Progenitor cell of endocrine pancreas (in vitro differentiated cells): ENCODE measurements at places on chromosomes 1 and 21. TPM values are rescaled to one million over a fixed set of nuclear protein-coding genes. Genes with fewer than 3 reads are reported as not detected.
A peak's percentile ranks its signal among the peaks of the same experiment; 100 is the strongest.

DNA sequence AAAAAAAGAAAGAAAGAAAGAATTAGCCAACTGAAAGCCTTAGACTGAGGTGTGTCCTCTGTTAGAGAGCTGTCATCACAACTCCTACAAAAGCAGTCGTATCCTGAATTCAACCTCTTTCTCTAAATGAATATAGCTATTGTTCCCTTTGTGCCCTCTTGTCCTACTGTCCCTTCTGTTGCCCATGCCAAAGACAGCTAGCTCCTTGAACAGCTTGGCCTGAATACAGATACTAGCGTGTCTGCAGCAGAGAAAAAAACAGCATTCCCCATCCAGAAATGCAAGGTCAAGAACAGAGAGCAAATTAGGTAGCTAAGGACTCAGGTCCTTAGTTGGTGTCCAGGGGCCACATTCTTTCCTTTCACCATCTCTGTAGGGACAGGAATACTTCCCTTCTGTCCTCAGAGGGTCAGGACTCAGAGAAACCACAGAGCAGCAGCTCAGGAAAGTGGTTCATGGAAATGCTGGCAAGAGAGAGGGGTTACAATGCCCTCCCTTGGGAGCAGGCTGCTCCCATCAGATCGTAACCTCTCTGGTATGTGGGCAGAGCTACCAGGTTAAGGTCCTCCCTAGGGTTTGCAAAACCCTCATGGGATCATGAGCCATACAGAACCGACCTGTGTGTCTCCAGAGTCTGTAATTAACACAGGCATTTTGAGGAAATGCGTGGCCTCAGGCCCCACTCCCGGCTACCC is 1.8 kb upstream of the ZBTB48 start:
- H3K36me3 ChIP-seq, result no peaks in the 10 kb centered on the region
- no peaks in the 10 kb centered on the region for H3K27me3 ChIP-seq
- DNase-seq, result no peak
- peaks cover 23% of the 10 kb centered on the region for H3K4me1 ChIP-seq
- no peak overlapping the region for H3K27ac ChIP-seq

Gene C1orf141
- 0.31 TPM in 1 of 2 replicates, not detected in the other for total RNA-seq

Gene NHLH2
- 0.20 and 0.29 TPM in 2 replicates for total RNA-seq

Gene SFN
- 0.36 and 0.44 TPM in 2 replicates for total RNA-seq

Gene LAMC2
- 4.5 and 5.8 TPM in 2 replicates for total RNA-seq

DNA sequence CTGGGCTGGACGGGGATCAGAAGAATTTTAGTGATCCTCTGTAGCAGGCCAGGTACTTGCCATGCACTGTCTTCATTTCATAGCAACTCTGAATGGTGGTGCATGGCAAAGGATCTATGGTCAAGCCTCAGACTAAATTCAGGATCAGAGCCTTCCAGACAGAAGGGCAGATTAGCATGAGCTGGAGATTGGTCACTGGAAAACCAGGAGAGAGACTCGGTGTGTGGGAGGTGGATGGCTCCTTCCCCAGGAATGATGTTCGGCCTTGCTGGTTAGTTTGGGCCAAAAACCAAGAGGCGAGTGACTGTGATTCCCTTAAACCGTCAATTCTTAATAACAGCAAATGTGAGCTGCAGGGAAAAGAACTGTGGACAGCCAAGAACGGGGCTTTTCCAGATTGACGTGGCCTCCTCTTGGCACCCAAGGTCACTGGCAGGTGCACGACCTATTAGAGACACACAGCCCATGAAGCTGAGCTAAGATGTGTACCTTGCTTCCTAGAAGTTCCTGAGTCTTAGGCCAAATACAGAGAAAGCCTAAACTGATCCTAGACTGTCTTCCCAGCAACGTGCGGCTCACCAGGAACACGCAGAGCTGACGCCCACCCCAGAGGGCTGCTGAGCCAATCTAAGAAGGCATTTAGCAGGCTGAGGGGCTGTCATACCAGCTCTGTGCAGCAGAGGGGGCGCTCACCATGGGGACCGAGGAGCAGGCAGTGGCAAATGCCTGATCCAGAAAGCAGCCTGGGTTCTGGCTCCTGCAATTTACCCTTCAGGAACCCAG is 18.5 kb downstream of the ALDH4A1 start:
- peaks cover 8% of the 10 kb centered on the region for H3K36me3 ChIP-seq
- DNase-seq, result peak; percentile 66
- peak overlapping the region; percentile 33 for H3K27ac ChIP-seq
- no peak overlapping the region for H3K4me3 ChIP-seq
- H3K27me3 ChIP-seq, result no peaks in the 10 kb centered on the region

Gene SELL
- 0.16 and 0.69 TPM in 2 replicates for total RNA-seq

DNA sequence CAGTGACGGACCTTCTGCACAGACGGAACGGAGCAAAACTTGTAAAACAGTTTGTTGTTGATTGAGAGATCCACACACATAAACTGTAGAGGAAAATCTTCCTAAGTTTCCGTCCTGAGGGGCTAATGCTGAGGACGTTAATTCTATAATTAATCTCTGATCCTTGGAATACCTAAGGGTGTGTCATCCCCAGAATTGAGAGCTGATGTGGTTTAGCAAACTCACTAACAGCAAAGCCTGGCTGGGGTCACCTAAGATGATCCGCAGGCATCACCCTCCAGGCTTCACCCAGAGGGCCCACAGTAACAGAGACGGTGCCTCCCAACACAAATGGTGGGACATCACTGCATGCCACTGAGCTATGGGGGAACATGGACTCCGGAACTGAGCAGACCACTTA is 97.5 kb downstream of the SMYD2 start:
- peaks cover 61% of the 10 kb centered on the region for H3K4me1 ChIP-seq
- H3K27ac ChIP-seq, result peak overlapping the region; percentile 89
- no peak overlapping the region for H3K4me3 ChIP-seq
- H3K36me3 ChIP-seq, result peaks cover 37% of the 10 kb centered on the region
- no peaks in the 10 kb centered on the region for H3K27me3 ChIP-seq

DNA sequence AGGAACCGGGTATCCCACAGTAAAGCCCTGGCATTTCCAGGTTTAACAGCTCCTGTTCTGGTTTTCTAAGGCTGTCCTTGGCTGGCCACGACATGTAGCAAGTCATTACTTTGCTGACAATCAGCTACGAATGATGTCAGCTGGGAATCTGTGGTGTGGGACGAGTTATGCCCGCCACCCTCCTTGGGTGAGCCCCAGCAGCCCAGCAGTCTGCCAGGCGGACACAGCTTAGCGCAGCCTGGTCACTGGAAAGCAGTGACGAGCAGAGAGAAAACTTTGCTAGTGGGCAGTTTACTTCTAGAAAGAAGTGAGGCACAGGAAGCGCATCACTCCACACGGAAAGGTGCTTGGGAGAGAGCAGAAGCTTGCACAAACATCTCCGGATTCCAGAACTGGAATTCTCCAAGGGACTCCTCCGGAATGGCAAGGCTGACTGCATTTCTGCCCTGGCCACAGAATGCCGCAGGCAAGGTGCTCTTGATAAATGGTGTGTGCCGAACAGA is 15.5 kb upstream of the ZNF436 start:
- no peaks in the 10 kb centered on the region for H3K27me3 ChIP-seq
- DNase-seq, result no peak
- peaks cover 6% of the 10 kb centered on the region for H3K36me3 ChIP-seq
- H3K27ac ChIP-seq, result no peak overlapping the region
- no peaks in the 10 kb centered on the region for H3K4me1 ChIP-seq

DNA sequence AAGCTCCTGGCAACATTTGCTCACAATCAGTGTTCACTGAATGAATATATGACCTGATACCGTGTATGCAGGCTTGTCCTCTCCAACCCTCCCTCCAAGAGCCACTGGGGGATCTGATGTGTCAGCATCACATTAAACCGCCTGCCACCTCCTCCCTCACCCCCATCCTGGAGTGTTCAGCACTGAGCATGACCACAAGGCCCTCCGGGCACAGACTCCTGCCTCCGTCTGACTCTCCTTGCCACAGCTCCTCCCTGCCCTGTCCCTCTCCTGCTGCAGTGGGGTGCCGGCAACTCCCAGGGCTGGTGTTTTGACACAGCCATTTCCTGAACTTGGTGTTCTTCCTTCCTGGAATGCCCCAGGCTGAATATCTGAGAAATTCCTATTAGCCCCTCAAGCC is 136.7 kb downstream of the FCRL5 start:
- DNase-seq, result no peak
- no peaks in the 10 kb centered on the region for H3K4me1 ChIP-seq
- peaks cover 56% of the 10 kb centered on the region for H3K27me3 ChIP-seq
- H3K36me3 ChIP-seq, result no peaks in the 10 kb centered on the region
- H3K4me3 ChIP-seq, result no peak overlapping the region

DNA sequence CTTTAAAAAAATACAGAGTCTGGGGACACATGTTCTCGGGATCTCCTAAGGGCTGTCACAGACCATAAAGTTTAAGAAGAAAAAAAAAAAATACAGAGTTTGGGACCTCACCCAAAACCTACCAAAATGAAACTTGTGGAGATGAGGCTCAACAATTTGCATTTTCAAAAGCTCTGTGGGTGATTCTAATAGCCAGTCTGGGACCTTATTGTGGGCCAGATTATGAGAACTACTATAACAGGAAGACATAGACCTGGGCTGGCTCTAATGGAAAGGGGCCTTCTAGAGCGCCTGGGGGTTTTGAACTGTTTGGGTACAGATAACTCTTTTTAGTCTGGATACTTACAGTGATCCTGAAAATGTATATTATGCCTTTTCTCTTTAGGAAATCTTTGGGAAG is 69.1 kb downstream of the LAMC1 start:
- no peak for DNase-seq
- peaks cover 28% of the 10 kb centered on the region for H3K4me1 ChIP-seq
- no peaks in the 10 kb centered on the region for H3K27me3 ChIP-seq
- H3K36me3 ChIP-seq, result no peaks in the 10 kb centered on the region
- no peak overlapping the region for H3K27ac ChIP-seq

Gene INSRR
- total RNA-seq, result not detected in 2 replicates

DNA sequence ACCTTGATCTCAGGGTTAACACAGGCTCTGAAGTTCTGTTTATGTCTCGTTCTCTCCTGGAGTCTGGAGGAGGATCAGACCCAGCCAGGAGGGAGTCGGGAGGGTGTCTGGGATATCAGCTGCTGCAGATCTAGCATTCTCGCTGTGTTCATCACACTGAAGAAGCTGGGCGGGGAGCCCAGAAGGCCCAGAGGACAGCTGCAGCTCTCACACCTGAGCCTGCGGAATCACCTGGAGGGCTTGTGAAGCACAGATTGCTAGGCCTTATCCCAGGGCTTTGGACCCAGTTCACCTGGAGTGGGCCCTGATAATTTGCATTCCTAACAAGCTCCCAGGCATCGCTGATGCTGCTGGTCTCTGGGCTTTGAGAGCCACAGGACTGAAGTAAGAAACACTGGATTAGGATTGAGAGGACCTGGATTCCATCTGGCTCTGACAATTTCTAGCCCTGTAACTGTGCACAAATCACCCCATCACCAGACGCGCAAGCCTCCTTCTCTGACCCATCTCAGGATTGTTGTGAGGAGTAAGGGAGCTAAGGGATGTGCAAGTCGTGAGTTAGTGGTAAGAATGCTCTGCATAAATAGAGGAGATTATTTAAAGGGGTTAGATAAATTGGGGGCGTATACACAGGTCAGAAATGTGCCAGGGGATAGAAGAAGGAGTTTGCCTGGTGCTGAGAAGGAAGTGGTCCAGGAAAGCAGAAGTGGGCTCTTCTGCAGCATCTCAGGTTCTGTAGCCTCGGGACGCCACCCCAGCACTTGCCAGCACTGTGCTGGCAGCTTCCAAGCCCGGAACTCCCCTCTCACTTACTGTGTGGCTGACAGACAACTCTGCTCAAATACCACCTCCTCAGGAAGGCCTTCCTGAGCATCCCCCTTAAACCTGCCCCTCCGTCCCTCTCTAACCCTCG is 19.1 kb downstream of the ABCA4 start:
- peaks cover 16% of the 10 kb centered on the region for H3K27me3 ChIP-seq
- H3K27ac ChIP-seq, result no peak overlapping the region
- H3K36me3 ChIP-seq, result no peaks in the 10 kb centered on the region
- no peak overlapping the region for H3K4me3 ChIP-seq

- H3K27ac ChIP-seq, result no peak overlapping the region
- no peaks in the 10 kb centered on the region for H3K4me1 ChIP-seq
- no peak for DNase-seq
- no peak overlapping the region for H3K4me3 ChIP-seq
- H3K27me3 ChIP-seq, result no peaks in the 10 kb centered on the region
- peaks cover 11% of the 10 kb centered on the region for H3K36me3 ChIP-seq
These were observed 23.2 kb downstream of the DDX59 start for GRCh38 chr1:200646515-200646914.

DNA sequence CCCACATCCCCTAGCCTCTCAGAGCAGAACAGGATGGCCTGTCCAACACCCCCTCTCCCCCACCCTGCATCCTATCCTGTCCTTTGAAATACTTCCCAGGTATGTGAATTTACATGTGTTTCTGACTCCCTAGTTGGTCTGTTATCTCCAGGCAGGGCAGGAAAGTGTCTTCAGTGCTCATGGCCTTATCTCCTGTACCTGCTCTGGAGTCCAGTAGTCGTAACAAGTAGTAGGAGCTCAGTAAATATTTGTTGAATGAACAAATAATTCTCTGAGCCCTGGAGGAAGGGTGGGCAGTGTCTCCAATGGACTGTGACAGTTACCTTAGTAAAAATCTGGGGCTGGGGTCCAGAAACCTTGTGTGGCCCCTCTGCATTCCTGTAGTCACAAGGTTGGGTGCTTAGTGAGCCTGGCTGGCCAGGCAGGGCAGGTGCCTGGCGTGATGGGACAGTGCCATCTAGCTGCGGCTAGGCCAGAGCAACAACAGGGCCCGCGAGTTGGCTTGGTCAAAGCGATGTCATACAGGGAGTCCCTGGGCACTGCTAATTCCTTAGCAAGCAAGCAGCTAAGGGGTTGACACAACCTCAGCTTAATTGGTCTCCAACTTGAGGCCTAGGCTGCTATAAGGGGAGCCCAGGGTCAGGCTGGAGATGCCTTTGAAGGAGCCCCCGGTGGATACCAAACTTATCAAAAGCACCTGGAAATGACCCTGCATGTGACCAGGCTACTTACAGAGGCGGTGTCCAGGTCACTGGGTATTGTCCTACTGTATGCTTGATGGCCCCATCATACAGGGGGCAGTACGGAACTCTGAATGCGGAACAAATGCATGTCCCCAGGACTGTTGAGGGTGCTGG is 89.0 kb upstream of the PPM1J start:
- peaks cover 29% of the 10 kb centered on the region for H3K4me1 ChIP-seq
- H3K27me3 ChIP-seq, result peaks cover 11% of the 10 kb centered on the region
- peak; percentile 59 for DNase-seq
- H3K4me3 ChIP-seq, result no peak overlapping the region

- H3K27me3 ChIP-seq, result no peaks in the 10 kb centered on the region
- no peak for DNase-seq
- H3K4me1 ChIP-seq, result peaks cover 1% of the 10 kb centered on the region
- H3K36me3 ChIP-seq, result no peaks in the 10 kb centered on the region
These were observed 16.5 kb upstream of the TSPAN2 start for GRCh38 chr1:115105831-115106230.

GRCh38 chr1:15850471-15851001 is 3.0 kb downstream of the SPEN start:
- H3K27me3 ChIP-seq, result no peaks in the 10 kb centered on the region
- H3K36me3 ChIP-seq, result no peaks in the 10 kb centered on the region
- H3K27ac ChIP-seq, result peak overlapping the region; percentile 95
- H3K4me3 ChIP-seq, result peak overlapping the region; percentile 98

GRCh38 chr1:229305392-229305791 is 34.5 kb downstream of the RAB4A start:
- no peaks in the 10 kb centered on the region for H3K27me3 ChIP-seq
- H3K4me1 ChIP-seq, result peaks cover 22% of the 10 kb centered on the region
- H3K36me3 ChIP-seq, result peaks cover 20% of the 10 kb centered on the region
- no peak for DNase-seq

- H3K4me1 ChIP-seq, result peaks cover 15% of the 10 kb centered on the region
- no peak overlapping the region for H3K27ac ChIP-seq
- no peak for DNase-seq
- H3K36me3 ChIP-seq, result no peaks in the 10 kb centered on the region
- peaks cover 24% of the 10 kb centered on the region for H3K27me3 ChIP-seq
- H3K4me3 ChIP-seq, result no peak overlapping the region
These were observed 149.7 kb upstream of the JUN start for GRCh38 chr1:58933599-58933926.

Gene TMEM81
- total RNA-seq, result 4.8 and 5.1 TPM in 2 replicates

- no peak for DNase-seq
- no peak overlapping the region for H3K27ac ChIP-seq
- H3K27me3 ChIP-seq, result no peaks in the 10 kb centered on the region
- H3K36me3 ChIP-seq, result peaks cover 17% of the 10 kb centered on the region
- H3K4me3 ChIP-seq, result no peak overlapping the region
These were observed 23.5 kb downstream of the ASAP3 start for GRCh38 chr1:23460519-23460918.
